ENCODE measurements at places on chromosomes 12 and 14.

GRCh38 chr12:111219440-111219839, 149.5 kb downstream of the PHETA1 start:
- DNase-seq = no peak

DNA sequence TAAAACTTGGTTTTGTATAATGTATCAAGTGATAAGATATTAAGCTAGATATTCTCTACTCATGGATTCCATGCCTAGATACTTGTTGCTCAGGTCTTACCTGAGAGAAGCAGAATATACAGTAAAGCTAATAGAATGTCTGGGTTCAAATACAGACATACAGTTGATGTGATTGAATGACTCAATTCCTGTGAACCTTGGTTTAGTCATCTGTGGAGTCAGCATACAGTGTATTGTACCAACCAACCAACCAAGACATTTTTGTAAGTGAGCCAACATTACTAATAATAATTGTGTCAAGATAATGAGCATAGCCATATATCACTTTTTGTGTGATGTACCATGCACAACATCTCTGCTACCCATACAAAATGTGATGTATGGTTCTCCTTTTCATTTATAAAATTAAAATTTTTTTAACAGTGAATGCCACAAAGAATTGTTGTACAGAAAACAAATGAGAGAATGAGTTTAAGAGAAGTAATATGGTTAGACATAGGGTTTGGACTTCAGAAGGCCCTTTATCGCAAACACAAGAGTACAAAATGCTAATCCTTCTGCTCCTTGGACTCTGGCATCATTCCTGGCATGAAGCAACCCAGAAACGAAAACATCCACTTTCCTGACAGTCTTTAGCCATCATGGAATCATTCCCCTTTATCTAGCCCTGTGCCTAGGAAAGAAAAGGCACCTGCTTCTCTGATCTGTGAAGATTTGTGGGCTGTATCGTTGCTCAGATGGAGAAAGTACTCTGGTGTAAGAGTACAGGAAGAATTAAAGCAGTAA, 977.2 kb upstream of the USP15 start:
- no peak for DNase-seq

- DNase-seq = no peak
Measured at GRCh38 chr12:88625356-88625755, 45.1 kb upstream of the KITLG start.

GRCh38 chr14:98182393-98183055, 1089.5 kb downstream of the BCL11B start:
- no peak for DNase-seq

GRCh38 chr14:69715725-69716477, 51.0 kb upstream of the SRSF5 start:
- no peak for DNase-seq

GRCh38 chr14:72751276-72752033, 142.4 kb downstream of the DPF3 start:
- no peak for DNase-seq

- DNase-seq = no peak
Measured at GRCh38 chr14:24937300-24937699, 112.6 kb downstream of the STXBP6 start.

GRCh38 chr12:96404696-96405095, 4.5 kb upstream of the CDK17 start:
- no peak for DNase-seq

GRCh38 chr12:94615260-94616181, 34.8 kb downstream of the TMCC3 start:
- DNase-seq = no peak

GRCh38 chr12:47981496-47982260, 18.3 kb downstream of the TMEM106C start:
- DNase-seq = no peak
